AG09319 (cell line): ENCODE measurements at places on chromosomes 2 and 18.

DNA sequence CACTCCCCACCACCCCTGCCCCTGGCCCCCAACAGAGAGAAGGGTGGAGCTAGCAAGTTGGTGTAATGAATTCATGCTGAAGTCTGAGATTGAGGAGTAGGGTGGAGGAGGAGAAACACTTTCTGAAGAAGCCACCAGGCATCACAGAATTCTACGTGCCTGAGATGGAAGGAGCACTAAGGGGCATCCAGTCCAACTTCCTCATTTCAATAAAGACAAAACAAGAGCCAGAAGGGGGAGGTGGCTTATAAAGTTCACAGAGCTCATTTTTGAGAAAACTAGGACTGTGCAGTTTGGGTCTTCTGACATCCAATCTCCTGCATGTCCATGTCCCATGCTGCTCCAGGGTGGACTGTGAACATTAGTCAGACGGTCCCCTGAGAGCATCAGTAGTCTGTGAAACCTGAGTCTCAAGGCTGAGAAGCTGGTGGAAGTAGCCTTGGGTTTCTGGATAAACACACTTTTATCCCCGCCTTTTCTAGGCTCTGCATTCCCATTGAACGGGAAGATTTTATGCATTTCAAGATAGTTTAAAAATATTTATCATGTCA, 77.7 kb downstream of the TRIM43 start:
- no peak for DNase-seq

GRCh38 chr2:128442891-128443302, 124.2 kb upstream of the HS6ST1 start:
- no peak for DNase-seq

DNA sequence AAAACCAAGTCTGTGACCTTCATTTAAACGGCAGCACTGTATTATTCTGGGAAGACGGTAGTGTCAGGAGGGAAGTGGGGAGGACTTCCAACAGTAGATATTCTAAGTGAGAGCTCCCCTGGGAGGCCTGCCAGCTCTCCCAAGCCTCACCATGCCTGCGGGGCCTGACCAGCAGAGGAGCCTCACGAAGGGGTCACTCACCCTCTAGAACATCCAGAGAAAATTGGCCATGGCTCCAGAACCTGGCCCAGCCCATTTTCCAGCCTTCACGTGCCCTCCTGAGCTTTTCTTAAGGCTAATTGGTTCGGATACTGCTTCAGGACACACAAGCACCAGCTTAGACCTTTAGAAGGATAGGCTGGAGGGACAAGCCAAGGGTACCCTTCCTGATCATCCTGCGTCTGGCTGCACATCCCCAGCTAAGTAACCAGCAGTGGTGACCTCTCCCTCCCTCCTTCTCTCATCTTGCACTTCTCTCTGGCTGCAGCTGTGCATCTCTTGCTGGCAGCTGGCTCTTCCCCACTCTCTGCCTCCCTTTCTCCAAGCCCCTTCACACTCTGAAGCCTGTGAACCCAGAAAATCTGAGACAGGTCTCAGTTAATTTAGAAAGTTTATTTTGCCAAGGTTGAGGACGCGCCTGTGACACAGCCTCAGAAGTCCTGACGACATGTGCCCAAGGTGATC, 120.1 kb upstream of the PKDCC start:
- DNase-seq, result no peak

GRCh38 chr18:35075132-35075531, 33.9 kb downstream of the MAPRE2 start:
- DNase-seq, result no peak

DNA sequence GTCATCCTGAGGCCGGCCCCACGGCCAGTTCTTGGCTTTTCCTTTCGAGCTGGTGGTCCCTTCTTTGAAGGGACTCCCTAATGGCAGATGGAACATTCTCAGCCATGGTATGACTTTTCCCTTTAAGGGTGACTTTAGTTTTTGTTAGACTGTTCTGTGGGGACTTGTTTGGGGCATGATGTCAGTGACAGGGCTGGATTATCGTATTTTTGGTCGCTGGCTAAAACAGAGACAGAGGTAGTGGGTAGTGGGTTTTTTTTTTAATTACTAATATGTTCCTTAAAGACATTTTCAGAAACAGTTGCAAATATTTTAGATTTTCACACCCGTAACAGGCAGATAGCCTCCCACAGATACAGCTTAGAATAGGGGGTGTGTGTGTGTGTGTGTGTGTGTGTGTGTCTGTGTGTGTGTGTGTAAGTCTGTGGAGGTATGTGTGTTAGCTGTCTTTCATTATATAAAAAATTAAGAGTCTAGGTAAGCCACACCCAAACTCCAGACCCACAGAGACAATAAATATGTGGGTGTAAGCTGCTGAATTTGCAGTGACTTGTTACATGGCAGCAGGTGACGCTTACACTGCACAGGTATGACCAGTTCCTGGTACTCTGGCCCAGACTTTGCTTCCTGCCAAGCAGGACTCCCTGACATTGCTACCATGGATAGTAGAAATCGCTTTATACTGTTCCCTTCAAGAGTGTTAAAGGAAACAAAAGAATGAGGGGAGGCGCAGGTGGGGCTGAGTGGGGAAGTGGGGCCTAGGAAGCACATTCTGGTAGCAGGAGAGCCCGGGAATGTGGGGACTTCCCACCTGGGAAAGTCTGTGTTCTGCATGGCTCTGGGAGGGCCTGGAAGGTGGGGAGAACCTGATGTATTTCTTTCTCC, 20.9 kb downstream of the NCK2 start:
- no peak for DNase-seq

DNA sequence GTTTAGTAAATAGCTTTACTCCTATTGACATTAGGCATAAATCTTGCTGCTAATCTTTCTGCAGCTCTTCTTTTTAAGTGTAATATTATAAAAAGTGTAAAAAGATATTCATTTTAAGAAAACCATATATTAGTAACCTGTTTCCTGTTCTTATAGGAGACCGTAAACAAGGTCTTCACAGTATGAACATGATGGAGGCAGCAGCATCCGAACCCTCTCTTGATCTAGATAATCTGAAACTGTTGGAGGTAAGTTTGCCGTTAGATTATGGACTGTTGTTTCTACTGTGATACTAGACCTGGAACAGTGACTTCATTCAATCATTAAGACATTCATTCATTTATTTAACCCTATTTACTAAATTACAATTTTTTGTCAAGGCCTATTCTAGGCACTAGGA, 120.0 kb upstream of the FAM117B start:
- DNase-seq, result no peak

DNA sequence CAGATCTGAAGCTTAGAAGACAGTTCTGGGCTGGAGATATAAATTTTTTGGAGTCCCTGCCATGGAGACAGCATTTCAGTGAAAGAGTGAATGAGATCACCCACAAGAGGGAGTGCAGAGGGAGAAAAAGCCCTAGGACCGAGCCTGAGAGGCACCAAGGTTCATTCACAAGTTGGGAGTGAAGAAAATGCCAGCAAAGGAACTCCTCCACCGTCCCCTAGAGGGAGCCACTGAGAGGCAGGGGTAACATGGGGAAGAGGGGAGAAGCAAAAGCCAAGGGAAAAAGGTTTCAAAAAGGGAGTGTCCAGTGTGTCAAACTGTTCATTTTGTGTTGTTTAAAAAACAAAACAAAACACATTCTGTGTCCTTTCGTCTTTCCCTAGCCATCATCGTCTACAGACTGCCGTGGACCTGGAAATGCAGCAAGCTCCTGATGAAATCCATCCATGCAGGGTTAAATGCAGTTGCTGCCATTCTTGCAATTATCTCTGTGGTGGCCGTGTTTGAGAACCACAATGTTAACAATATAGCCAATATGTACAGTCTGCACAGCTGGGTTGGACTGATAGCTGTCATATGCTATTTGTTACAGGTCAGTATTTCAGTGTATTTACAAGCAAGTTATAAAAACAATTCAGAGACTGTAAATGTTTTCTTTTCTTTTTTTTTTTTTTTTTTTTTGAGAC, 19.1 kb downstream of the CYBRD1 start:
- no peak for DNase-seq

GRCh38 chr18:370751-371608, 103.1 kb upstream of the THOC1 start:
- DNase-seq, result no peak

DNA sequence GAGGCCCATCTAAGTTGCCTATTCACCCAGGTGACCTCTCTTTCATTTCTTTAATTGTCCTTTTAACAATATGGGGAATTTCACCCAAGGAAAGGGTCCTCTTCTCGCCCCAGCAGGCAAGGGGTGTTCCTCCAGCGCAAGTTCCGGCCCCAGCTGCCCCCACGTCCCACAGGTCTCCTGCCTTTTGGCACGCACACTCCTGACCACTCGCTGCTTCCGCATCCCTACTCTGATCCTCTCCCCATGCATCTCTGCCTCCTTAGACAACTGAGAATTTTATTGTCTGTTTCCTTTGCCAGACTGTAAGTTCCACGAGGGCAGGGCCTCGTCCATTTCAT, 684 bp upstream of the ARPC2 start:
- DNase-seq, result no peak

GRCh38 chr2:8536686-8537561, 144.9 kb upstream of the ID2 start:
- no peak for DNase-seq

GRCh38 chr18:3689986-3690763, 240.2 kb downstream of the TGIF1 start:
- no peak for DNase-seq

DNA sequence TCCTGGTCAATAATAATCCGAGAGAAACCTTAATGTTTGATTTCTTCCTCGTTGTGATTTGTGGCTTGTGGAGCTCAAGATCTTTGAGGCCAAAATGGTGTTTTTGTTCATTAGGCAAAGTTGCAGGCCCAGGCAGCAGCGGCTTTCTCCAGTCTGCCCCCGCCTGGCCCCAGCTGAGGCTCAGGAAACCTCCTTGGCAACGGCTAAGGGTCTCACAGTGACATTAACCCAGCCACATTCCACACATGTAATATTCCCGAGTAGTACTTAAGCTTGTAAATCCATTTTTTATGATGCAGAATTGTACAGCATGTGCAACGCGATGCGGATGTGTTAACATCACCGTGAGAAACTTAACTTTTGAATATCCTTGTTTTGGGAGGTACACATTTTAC, 200.1 kb downstream of the BCL11A start:
- no peak for DNase-seq

DNA sequence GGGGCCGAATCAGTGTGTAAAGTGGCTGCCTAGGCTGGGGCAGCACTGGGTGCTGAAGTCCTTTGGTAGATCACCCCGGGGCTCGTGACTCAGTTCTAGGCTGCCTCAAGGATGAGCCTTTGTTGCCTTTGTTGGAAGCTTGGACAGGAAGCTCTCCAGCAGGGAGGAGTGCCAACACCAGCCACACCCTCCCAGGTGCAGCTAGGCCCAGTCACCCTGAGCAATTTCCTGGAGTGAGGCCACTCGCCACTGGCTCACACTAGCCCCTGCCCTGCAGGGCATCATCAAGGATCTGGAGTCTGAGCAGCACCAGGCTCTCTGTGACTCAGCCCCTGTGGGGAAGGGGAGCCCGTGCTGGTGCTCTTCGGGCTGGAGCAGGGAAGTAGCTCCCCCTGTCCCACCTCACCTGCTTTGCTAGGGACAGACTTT, 6.7 kb upstream of the SDC1 start:
- no peak for DNase-seq
